ENCODE measurements at places on chromosomes 11 and 22. TPM values are rescaled to one million over a fixed set of nuclear protein-coding genes. Genes with fewer than 3 reads are reported as not detected.

DNA sequence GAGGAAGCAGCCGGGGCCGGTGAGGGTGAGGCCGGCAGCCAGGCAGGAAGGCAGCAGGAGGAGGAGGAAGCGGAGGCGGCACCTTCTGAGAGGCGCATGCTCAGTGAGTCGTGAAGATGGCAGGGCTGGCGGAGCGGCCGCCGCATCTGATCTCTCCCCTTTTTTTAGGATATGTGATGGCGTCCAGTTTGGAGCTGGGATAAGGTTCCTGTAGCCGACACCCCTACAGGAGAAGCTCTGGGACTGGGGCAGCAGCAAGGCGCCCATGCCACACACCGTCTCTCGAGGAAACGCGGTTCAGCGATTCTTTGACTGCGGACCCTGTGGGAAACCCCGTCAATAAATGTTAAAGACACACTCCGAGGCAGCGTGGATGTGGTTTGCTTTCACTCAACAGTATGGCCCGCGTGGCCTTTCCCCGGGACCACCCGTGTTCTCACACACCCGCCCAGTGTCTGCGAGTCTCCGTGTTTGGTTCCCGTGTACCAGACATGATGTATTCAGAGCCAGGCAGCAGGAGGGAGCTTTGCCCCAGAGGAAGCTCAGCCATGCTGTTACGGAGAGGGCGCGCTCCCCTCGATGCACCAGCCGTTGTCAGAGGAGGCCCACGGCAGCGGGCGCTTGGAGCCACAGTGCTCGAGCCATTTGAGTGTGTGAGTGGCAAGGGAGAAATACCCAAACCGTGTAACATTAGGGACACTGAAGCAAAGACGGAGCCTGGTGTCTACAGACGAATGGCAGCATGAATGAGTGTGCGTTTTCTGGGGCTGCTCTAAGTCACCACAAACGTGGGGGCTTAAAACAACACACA is 27.7 kb upstream of the PARVB start:
- no peaks in the 10 kb centered on the region for H3K27me3 ChIP-seq
- peak overlapping the region; percentile 32 for H3K4me3 ChIP-seq
- peak overlapping the region; percentile 46 for H3K27ac ChIP-seq
- peaks cover 11% of the 10 kb centered on the region for H3K4me1 ChIP-seq
- H3K36me3 ChIP-seq: peaks cover 45% of the 10 kb centered on the region

DNA sequence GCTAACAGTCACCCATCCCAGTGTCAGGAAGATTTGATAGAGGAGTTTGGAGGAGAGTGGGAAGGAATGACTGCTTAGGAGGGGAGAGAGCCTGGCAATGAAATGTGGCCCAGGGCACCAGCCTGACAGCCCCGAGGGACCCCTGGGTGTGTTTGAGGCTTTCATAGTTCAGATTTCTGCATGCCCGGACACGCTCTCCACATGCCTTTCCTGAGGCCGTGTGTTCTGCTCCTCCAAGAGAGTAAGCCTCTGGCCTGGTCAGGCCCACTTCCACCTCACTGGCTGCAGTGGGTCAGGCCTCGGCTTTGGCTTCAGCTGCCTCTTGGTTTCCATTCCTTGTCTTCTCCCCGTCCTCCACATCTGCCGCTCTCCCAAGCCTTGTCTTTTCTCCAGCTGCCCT is 78.4 kb downstream of the C22orf31 start:
- no peaks in the 10 kb centered on the region for H3K36me3 ChIP-seq

GRCh38 chr11:104583857-104584256 is 314.4 kb downstream of the CASP12 start:
- H3K27me3 ChIP-seq: no peaks in the 10 kb centered on the region
- H3K27ac ChIP-seq: no peak overlapping the region
- no peaks in the 10 kb centered on the region for H3K36me3 ChIP-seq
- H3K4me1 ChIP-seq: no peaks in the 10 kb centered on the region
- DNase-seq: no peak
- H3K4me3 ChIP-seq: no peak overlapping the region

DNA sequence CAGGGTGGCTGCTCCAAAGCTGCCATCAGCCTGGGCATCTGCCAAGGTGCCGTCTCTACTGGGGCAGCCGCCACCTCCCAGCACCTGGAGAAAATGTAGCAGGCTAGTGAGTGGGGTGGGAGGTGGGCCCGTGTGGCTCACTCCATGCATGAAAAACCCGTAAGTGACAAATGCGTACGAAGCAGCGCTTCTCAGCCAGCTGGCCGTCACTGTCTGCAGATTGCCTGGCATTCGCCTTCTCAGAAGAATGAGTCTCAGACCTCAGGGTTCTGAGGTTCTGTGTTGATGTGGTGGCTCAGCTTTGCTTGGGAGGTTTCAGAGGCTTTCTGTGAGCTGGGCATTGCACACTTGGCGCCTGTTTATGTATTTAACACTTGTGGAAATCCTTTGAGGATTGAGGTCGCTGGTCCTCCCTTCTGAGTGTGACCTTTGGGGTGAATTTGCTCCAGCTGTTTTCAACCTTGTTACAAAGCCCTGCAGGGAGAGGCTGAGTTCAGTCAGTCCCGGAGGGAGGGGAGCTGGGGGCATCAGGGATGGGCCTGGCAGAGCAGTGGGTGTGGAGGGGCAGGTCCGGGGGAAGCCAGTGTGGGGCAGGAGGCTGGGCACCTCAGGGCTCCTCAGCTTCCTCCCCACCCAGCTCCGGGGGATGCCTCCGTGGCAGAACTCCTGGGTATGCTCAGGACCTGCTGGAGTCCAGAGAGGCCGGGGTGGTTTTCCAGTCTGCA is 977.0 kb downstream of the TBC1D22A start:
- no peaks in the 10 kb centered on the region for H3K36me3 ChIP-seq
- peaks cover 3% of the 10 kb centered on the region for H3K27me3 ChIP-seq
- H3K27ac ChIP-seq: no peak overlapping the region
- H3K4me1 ChIP-seq: no peaks in the 10 kb centered on the region
- no peak overlapping the region for H3K4me3 ChIP-seq

DNA sequence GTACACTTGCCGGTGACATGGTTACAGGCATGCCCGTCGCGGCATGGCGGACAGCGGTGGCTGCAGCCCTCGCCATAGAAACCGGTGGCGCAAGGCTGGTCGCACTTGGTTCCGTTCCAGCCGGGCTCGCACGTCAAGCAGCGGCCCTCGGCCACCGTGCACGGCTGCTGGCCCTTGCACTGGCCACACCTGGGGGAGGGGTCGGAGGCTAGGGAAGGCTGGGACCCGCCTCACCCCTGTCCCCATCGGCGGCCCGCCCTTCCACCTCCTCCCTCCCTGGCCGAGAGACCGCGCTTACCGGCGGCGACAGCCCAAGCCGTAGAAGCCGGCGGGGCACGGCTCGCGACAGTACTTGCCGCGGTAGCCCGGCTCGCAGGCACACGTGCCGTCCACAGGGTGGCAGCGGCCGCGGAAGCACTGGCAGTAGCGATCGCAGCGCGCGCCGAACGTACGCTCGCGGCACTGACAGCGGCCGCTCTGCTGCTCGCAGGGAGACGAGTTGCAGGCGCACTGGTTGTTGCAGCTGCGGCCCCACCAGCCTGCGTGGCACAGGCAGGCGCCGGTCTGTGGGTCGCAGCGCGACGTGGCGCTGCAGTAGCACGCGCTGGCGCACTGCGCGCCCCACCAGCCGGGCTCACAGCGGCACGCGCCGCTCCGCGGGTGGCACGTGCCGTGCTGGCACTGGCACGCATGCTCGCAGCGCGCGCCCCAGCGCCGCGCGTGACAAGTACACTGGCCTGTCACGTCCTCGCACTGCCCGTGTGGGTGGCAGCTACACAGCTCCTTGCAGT is 6.7 kb downstream of the SCARF2 start:
- no peak for DNase-seq
- peaks cover 99% of the 10 kb centered on the region for H3K27me3 ChIP-seq
- no peak overlapping the region for H3K27ac ChIP-seq
- H3K4me3 ChIP-seq: no peak overlapping the region
- peaks cover 14% of the 10 kb centered on the region for H3K4me1 ChIP-seq

- H3K4me1 ChIP-seq: peaks cover 58% of the 10 kb centered on the region
- peak; percentile 71 for DNase-seq
- peaks cover 3% of the 10 kb centered on the region for H3K36me3 ChIP-seq
- peak overlapping the region; percentile 97 for H3K27ac ChIP-seq
- H3K27me3 ChIP-seq: no peaks in the 10 kb centered on the region
- peak overlapping the region; percentile 51 for H3K4me3 ChIP-seq
These were observed 91.6 kb downstream of the STIM1 start for GRCh38 chr11:3947061-3947460.

- DNase-seq: no peak
- H3K4me1 ChIP-seq: peaks cover 3% of the 10 kb centered on the region
- H3K27me3 ChIP-seq: no peaks in the 10 kb centered on the region
- H3K36me3 ChIP-seq: no peaks in the 10 kb centered on the region
These were observed 1.9 kb upstream of the MPZL2 start for GRCh38 chr11:118265954-118266353.

DNA sequence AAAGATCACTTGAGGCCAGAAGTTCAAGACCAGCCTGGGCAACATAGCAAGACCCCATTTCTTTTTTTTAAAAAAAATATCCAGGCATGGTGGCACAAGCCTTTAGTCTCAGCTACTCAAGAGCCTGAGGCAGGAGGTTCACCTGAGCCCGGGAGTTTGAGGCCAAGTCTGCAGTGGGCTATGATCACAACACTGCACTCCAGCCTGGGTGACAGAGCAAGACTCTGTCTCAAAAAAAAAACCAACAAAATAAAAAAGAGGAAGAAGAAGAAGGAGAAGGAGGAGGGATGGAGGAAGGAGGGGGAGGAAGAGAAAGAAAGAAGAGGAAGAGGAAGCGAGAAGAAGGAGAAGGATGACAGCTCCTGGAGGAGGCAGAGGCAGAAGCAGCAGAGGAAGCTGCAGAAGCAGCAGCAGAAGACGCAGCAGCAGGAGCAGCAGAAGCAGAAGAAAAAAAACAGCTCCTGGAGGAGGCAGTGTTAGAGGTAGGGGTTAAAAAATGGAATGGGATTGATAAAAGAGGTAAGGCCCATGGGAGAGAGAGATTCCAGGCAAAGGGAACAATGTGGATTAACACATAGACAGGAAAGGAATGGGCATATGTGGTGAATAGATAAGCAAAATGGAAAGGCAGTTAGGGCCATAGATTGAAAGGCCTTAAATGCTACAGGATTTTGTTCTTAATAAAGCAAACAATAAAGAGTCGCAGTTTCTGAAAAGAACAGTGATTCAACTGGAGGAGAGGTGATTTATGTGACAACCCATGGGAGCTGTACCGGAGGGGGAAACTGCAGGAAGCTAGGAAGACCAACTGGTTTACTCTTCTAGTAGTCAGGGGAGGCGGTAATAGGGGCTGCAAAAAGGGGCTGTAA is 10.9 kb downstream of the PRCP start:
- H3K4me1 ChIP-seq: no peaks in the 10 kb centered on the region
- H3K36me3 ChIP-seq: no peaks in the 10 kb centered on the region
- H3K27ac ChIP-seq: no peak overlapping the region
- H3K4me3 ChIP-seq: no peak overlapping the region
- no peak for DNase-seq
- H3K27me3 ChIP-seq: no peaks in the 10 kb centered on the region

- peaks cover 2% of the 10 kb centered on the region for H3K27me3 ChIP-seq
- H3K4me1 ChIP-seq: no peaks in the 10 kb centered on the region
- no peak overlapping the region for H3K27ac ChIP-seq
These were observed 65.3 kb downstream of the ARHGEF12 start for GRCh38 chr11:120401506-120401905.

DNA sequence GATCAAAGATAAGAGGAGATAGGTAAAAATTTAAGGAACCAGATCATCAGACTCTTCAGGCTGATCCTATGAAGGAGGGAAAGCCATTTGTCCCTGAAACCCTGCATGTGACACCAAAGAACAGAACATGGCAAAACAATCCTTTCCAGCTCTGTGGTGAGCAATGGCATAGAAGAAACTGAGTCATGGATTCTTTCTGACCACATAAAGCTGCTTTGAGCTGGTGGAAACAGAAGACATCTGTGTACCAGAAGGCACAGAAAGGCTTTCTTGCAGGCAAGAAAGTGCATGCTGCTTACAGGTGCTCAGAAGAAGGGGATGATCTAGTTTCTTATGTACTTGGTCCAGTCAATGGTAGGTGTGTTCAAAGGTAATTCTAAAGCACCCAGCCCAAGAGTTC is 45.0 kb upstream of the APOA1 start:
- peaks cover 2% of the 10 kb centered on the region for H3K36me3 ChIP-seq
- peaks cover 6% of the 10 kb centered on the region for H3K4me1 ChIP-seq
- H3K27me3 ChIP-seq: no peaks in the 10 kb centered on the region
- H3K4me3 ChIP-seq: no peak overlapping the region

DNA sequence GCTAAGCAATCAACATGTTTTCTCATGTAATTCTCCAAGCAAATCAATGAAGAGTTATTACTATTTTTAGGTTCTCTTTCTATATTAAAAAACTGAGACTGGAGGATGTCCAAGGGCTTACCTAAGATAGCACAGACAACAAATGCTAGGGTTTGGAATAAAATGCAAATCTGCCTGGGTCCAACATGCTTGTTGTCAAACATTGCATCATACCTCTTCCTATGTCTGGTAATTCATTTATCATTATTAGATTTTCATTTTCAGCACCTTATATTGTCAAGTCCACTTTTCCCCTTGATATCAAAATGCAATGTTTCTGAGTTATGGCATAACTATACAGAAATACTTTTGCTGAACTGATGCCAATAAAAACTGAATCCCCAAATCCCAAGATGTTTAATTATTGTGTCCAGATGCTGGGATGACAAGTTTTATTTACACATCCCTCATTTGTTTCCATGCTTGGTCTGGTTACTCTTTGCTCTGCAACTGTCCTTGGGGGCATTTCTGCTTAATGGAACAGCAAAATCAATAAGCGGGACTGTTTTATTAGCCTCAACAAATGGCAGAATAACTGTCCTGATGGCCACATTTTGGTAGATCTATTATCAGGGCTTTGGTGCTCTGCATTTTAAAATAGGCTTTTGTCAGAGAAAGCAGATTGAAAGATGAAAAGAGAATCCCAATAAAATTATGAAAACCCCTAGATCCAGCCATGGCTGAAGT is 86.0 kb downstream of the C11orf87 start:
- DNase-seq: no peak
- H3K4me1 ChIP-seq: no peaks in the 10 kb centered on the region
- H3K36me3 ChIP-seq: no peaks in the 10 kb centered on the region
- H3K4me3 ChIP-seq: no peak overlapping the region
- no peak overlapping the region for H3K27ac ChIP-seq

- no peak overlapping the region for H3K4me3 ChIP-seq
- no peaks in the 10 kb centered on the region for H3K36me3 ChIP-seq
- peaks cover 49% of the 10 kb centered on the region for H3K27me3 ChIP-seq
These were observed 2.3 kb downstream of the MN1 start for GRCh38 chr22:27799015-27799826.

Gene CYP2D6
- 9.2 TPM for polyA plus RNA-seq

Gene CHADL
- polyA plus RNA-seq: 3.4 TPM

Gene RIMBP3C
- 0.34 TPM for polyA plus RNA-seq

Gene GPHA2
- 1.6 TPM for polyA plus RNA-seq

Gene TMEM132A
- 5.7 TPM for polyA plus RNA-seq
